ENCODE measurements at places on chromosomes 3 and 15.

- DNase-seq: no peak
Observed at GRCh38 chr3:55702822-55703221, 215.7 kb upstream of the WNT5A start.

DNA sequence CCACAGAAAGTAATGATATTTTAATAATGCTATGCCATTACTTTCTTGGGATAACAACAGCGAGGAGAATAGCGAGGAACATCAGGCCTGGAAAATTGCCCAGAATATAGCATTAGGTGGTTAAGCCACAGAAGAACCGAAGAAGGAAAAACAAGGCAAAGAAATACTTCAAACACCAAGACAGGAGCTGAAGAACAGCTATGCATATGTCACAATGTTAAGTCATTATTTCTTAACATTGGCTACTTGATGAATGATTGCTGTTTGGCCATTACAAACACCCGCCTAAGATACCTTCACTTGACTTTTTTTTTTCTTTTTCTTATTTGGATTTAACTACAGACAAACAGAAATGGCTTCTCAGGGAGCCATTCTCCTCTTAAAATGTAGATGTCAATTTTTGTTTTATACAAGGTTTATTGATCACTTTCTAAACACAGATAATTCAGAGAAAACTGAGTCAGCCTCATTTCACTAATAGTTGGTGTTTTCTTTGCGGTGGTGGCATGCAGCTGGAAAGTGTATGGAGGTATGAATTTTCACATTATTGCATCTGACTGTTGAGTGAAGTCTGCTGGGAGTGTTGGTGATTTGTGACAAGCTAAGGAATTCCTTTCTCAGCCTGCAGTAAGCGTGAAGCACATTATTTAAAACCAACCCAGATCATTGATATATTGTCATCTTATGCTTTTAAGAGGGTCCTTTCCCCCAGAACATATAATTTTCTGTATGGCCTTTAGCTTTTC is 705.7 kb upstream of the NR2F2 start:
- DNase-seq: no peak

GRCh38 chr3:76310667-76311066 is 525.3 kb upstream of the ZNF717 start:
- no peak for DNase-seq

GRCh38 chr3:105317841-105318240 is 48.9 kb upstream of the ALCAM start:
- DNase-seq: no peak

GRCh38 chr3:54069961-54070360 is 52.4 kb upstream of the CACNA2D3 start:
- DNase-seq: no peak

DNA sequence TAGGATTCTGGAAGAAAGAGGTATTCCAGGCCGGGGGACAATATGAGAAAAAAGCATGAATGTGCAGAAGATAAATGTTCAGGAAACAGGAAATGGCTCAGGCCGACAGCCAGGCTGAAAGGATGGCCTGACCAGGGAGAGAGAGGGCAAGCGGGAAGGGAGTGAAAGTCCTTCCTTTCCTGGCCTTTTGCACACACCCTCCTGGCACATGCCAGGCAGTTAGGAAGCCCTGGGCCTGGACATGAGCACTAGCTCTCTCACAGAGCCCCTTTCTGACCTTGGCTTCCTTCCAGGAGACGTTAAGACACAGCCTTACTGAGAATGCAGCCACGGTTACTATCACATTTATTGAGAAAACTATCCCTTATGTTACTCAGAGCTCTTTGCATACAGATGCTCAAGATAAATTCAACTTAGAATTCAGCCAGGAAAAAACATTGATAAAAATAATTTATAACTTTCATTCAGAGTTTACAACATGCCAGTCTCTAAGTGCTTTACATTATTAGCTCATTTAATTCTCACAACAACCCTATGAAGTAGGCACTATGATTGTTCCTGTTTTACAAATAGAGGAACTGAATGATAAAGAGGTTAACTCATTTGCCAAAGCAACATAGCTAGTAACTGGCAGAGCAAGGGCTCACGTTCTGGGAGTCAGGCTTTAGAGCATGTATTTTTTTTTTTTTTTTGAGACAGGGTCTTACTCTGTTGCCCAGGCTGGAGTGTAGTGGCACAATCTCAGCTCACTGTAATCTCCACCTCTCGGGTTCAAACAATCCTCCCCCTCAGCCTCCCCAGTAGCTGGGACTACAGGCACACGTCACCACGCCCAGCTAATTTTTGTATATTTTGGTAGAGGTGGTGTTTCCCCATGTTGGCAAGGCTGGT is 39.4 kb upstream of the SMAD3 start:
- no peak for DNase-seq

GRCh38 chr15:63291507-63291906 is 14.1 kb downstream of the APH1B start:
- no peak for DNase-seq

DNA sequence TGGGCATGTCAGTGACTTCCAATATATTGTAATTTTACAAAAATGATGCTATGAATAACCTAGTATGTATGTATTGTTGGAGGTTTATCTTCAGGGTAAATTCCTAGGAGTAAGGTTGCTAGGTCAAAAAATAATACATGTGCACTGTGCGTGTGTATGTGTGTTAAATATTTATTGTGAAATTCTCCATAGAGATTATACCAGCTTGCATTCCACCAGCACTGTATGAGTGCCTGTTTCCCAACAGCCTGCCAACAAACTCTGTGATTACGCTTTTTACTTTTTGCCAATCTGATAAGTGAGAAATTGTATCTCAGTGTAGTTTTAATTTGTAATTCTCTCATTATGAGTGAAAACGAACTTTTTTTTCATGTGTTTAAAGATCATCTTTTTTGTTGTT is 12.6 kb upstream of the IGF2BP2 start:
- DNase-seq: no peak

DNA sequence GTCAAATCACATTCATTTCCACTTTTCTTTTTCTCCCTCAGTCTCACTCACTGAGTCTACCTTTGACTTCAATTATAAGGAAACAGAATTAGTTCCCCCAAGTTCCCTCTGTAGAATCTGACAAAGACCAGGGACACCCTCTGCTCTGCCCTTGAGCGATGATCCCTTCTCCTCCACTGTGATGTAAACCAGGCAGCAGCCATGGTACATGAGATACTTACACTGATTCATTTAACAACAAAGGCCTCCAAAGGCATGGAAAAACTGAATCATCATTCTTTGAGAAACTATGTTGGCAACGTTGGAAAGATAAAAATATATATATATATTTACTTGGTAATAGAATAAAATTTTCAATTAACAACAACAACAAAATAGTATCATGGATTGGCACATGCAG is 84.1 kb downstream of the P3H2 start:
- no peak for DNase-seq

GRCh38 chr3:112670824-112671223 is 29.9 kb upstream of the CCDC80 start:
- DNase-seq: no peak

- no peak for DNase-seq
Observed at GRCh38 chr3:189632242-189632641, 1.1 kb downstream of the TP63 start.

DNA sequence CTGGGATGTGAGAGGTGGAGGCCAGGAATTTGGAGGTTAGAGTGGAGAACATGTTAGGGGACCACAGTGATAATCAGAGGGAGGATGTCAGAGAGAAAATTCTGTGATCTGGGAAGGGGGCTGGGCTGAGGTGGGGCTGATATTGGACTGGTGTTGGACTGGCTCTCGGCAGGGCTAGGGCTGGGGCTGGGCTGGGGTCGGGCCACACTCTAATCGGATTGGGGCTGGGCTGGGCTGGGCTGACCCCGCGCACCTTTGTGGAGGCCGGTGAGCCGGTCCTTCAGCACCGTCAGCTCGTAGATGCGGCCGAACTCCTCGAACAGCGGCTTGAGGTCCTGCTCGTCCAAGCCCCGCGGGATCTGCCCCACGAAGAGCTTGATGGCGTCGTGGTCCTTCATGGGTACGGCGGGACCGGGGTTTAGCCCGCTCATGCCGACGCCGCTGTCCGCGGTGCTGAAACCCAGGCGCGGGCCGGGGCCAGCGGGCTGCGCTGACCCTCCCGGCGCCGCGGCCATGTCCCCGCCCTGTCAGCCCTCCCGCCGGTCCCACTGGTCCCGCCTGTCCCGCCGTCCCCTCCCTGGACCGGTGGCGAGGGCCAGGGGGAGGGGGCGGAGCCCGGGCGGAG is 485 bp downstream of the CELF6 start:
- DNase-seq: peak; percentile 31

DNA sequence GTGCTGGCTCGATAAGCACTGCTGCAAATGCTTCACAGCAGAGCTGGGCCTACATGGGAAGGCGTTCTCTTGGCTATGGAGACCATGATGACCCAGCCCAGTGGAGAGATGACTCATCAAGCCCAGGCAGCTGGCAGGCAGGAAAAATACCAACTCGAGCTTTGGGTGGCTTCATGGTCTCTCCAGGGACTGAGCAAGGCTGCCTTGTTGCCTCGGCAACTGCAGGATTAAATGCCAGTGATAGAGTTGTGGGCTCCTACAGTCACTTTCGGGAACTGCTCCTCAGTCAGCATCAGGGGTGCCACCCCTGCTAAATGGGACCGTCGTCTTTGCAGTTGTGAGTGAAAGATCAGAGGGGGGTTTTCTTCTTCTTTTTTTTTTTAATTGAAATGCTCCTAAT is 54.6 kb upstream of the MYZAP start:
- no peak for DNase-seq

DNA sequence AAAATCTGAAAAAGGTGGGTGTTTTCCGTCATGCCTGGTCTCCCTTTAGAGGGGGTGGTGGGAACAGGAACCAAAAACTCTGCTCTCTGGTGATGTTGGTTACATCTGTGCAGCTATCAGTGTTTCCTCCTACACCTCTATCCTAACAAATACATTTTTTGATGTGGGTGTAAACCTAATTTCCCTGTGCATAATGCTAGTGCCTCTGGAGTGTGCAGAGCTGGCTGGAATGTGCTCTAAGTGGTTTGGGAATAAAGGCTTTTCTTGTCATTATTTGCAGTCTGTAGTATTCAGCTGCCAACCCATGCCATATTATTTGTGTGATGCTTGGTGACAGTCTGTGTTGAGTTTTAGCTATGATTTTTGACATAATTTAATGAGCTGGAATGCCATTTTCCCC is 547.6 kb downstream of the NLGN1 start:
- no peak for DNase-seq

DNA sequence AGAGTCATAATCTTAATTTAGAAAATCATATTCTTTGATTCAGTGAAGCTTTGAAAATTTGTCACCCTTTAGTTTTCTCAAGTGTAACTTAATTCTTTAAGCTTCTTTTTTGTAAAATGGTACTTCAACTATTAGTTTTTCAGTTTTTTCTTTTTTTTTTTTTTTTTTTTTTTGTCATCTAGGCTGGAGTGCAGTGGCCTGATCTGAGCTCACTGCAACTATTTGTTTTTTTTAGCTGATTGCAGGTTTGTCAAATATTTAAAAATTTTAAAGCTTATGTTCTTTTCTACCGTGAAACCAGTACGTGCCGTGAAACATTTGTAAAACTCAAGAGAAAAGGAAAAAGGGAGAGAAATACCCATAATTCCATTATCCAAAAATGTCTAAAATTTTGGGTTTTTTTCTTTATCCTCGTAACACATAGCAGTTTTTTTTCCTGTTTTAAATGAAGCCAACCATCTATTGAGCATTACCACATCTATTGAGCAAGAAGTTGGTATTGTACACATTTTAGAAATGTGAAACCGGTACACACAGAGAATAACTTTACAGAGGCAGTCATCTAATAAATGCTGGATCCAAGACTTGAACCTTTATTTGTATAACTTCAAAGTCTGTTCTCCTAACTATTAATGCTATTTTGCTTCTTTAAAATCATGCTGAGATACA is 25.7 kb downstream of the ECT2 start:
- no peak for DNase-seq

DNA sequence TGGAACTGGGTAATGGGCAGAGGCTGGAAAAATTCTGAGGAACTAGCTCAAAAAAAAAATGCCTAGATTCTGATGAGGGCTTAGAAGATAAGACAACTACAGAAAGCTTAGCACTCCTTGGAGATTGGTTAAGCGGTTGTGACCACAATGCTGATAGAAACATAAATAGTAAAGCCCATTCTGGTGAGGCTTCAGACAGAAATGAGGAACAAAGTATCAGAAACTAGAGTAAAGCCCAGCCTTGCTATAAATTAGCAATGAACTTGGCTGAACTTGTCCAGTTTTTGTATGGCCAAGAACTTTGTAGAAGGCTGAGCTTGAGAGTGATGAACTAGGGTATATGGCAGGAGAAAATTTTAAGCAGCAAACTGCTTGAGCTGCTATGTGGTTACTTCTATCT is 25.4 kb downstream of the GOLGB1 start:
- DNase-seq: no peak

DNA sequence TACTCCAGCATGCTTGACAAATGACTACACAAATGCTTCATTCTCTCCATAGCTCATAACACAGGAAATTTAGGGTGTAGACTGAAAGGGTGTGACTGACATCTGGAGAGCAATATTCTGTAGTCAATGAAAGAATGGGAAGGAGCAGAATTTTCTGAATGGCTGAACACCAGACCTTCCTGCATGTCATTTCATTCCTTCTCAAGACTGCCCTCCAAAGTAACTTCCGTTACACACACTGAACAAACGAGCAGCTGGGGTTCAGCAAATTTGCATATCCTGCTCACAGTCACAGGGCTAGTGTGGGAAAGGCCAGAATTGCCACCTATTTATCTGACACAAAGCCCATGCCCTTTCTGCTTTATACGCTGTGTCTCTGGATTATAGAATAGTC is 325.0 kb upstream of the CFAP20DC start:
- no peak for DNase-seq

DNA sequence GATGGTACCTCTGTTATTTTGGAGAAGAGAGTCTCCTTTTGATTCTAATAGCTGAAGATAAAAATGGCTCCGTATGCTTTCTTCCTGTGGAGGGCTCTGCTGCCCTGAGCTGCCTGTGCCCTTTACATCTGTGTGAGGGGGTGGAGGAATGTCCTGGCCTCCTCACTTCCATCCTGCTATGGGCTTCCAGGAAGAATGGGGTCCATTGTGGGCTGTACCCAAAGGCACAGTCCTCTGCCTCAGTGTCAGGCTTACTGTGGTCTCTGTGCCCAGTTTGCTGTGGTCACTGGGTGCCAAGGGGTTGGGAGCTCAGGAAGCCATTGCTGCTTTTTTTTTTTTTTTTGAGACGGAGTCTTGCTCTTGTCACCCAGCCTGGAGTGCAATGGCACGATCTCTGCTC is 14.4 kb downstream of the DAG1 start:
- no peak for DNase-seq

DNA sequence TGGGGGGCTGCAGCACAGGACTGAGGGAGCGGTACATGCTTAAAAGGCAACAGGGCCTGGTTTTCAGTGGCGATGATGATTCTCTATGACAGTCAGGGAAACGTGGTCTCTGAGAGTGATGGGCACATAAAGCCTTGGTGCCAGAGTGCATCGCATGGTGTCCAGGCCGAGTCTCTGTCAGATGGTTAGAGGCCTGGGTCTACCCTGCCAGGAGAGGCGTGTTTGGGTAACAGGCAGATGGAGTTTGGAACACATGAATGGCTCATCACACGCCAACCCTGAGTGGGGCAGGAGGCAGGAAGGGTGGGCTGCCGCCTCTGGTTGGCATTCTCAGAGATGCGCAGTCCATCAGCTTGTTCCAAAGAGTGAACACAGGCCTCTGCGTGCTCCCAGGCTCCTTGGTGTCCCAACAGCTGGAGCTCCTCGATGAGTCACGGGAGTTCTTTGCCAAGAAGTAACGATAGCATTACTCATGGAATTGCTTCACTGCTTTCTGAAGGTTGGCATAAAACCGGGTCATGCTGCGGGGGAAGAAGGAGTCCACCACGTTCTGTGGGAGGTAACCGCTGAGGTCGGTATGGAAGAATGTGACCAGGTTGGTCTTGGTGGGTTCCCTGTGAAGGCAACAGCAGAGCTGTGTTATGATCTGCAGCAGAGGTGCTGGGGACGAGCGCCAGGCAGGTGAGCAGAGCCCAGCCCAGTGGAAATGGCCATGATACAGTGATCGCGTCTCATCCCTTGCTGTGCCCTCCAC is 11.0 kb downstream of the STARD5 start:
- no peak for DNase-seq
